ENCODE measurements at places on chromosomes 2 and 18.

GRCh38 chr2:79530443-79530842 lies 17.6 kb downstream of the CTNNA2 start:
- H3K4me3 ChIP-seq = no peak overlapping the region
- no peaks in the 10 kb centered on the region for H3K4me1 ChIP-seq
- no peaks in the 10 kb centered on the region for H3K36me3 ChIP-seq
- H3K27me3 ChIP-seq = no peaks in the 10 kb centered on the region
- H3K27ac ChIP-seq = no peak overlapping the region
- DNase-seq = no peak

DNA sequence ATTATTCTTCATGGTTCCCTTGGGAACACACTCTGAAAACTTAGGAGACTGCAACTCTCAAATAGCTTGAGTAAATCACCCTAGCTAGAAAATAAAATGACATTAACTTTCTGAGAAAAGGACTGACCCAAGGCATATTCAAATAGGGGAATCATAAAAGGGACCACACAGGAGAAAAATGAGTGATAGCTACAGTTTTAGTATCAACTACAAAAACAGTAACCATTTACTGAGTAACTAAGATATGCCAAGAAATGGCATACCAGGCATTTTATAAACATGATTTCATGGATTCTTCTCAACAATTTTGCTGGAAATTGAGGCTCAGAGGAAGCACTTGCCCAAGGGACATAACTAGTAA lies 84.5 kb downstream of the AFF3 start:
- no peak overlapping the region for H3K4me3 ChIP-seq
- H3K27me3 ChIP-seq = no peaks in the 10 kb centered on the region
- H3K36me3 ChIP-seq = no peaks in the 10 kb centered on the region
- no peak for DNase-seq
- H3K27ac ChIP-seq = no peak overlapping the region

DNA sequence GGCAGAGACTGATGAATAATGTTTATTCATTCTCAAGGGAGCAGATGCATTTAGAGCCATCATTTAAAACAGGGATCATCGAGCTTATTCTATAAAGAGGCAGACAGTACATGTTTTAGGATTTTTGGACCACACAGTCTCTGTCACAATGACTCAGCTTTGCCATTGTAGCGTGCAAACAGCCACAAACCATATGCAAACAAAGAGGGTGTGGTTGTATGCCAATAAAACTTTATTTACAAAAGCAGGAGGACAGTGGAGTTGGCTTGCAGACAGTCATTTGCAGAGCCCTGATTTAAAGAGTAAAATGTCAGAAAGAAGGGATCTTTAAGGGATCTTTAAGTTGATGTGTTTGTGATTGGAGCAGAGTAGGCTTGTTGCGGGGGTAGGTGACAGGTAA lies 51.5 kb downstream of the SMIM21 start:
- DNase-seq = no peak
- no peak overlapping the region for H3K27ac ChIP-seq
- no peaks in the 10 kb centered on the region for H3K4me1 ChIP-seq
- no peak overlapping the region for H3K4me3 ChIP-seq
- H3K36me3 ChIP-seq = no peaks in the 10 kb centered on the region

DNA sequence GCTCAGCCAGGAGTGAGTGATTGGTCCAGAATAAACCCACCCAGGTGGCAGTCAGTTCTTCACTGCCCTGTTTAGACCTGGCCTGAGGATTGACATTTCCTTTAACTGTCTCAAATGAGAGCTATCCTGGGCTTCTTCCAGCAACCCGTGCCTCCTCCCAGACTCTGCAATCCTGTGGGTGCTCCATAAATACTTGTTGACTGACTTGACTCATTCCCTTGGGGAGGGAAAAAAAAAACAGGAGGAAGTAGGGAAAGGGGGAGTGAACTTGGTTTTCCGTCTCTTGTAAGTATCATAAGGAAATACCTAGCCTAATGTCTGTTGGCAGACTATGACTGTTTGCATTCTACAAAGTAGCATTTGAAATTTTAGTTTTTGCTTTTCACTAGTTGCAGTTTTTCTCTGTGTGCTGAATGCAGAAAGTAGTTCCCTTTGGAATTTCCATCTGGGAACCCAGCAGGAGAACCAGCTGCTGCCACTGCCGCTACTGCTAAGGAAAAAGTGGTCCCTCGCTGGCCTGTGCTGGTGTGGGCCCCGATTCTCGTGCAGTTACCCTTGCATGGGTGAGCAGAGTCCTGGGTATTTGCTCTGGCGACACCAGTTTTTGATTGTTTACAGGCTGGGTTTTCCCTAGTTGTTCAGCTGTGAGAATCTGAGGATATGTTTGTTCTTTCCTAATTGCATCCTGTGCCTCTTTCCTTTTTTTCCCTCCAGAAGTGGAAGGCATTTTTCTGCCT lies 78.8 kb downstream of the TGOLN2 start:
- no peaks in the 10 kb centered on the region for H3K27me3 ChIP-seq
- H3K27ac ChIP-seq = peak overlapping the region; percentile 82
- no peak for DNase-seq
- no peaks in the 10 kb centered on the region for H3K36me3 ChIP-seq

DNA sequence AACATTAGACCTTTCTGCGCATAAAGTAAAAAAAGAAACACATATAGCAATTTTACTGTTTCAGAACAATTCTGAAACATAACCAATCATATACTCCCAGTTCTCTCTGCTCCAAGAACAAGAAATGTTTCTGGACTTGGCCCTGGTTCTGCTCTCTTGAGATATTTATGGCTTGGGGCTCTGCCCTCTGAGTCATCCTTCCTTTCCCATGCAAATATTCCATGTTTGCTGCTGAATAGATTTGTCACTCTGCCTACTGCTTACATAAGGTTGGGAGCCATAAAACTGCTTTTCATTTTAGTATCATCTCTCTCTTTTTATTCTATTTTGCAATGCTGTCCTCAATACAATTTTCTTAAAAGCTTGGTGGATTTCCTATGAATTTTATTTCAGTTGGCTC lies 499.6 kb upstream of the ACVR2A start:
- H3K27me3 ChIP-seq = no peaks in the 10 kb centered on the region
- no peaks in the 10 kb centered on the region for H3K4me1 ChIP-seq
- no peak overlapping the region for H3K4me3 ChIP-seq
- no peaks in the 10 kb centered on the region for H3K36me3 ChIP-seq

DNA sequence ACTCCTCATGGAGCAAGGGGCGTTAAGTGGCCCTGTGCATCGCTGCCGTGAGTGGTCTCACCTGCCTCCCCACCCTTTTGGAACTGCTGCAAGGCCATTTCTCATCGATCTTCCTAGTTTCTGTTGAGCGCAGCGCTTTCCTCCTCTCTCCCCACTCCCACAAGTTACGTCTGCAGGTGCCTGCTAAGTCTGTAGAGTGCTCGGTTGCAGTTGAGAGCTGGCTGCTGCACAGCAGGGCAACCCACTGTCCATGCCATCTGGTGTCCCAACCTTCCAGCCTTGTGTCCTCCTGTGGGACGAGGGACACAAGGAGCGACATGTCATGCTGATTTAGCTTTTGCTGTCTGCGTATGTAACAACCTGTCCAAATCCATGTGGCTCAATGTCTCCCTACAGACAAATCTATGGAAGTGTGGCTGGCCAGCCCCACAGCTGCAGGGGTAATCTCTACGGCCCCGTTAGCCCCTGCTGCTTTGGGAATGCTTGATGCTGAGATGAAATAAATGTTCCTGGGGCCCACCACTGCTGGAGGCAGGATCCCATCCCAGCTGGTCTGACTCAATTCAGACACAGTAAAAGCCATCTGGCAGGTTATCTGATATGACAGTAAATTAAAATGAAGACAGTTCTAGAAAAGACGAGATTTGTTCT lies 68.1 kb upstream of the TCF7L1 start:
- no peak overlapping the region for H3K27ac ChIP-seq
- no peak overlapping the region for H3K4me3 ChIP-seq
- no peaks in the 10 kb centered on the region for H3K27me3 ChIP-seq

DNA sequence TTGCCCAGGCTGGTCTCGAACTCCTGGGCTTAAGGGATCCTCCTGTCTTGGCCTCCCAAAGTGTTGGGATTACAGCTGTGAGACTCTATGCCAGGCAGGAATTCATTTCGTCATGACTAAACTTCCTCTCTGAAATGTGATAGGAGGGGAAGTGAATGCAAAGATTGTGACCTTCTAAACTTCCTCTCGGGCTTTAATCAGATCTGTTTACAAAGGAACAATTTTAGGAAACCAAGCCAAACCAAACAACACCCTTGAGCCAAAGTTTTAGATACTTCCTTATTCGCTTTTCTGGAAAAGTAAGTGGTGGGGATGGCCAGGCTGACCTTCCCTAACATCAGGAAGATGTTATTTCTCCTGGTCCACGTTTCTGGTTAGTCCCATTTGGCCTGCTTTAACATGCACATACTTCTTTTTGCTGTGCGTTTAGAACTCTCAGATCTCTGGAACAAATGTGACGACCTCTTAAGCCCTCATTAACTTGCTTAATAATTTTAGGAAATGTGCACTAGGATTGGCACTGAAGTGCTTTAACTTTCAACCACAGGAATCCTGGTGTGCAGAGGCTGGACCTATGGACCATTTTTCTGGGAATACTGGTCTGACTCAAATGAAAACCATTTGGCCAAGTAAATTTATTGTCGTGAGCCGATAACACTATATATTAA lies 33.2 kb upstream of the YES1 start:
- DNase-seq = no peak
- no peaks in the 10 kb centered on the region for H3K4me1 ChIP-seq
- H3K27me3 ChIP-seq = no peaks in the 10 kb centered on the region
- H3K27ac ChIP-seq = no peak overlapping the region
- H3K4me3 ChIP-seq = no peak overlapping the region

GRCh38 chr2:134253117-134253704 lies 661 bp upstream of the MGAT5 start:
- no peak overlapping the region for H3K27ac ChIP-seq
- H3K4me1 ChIP-seq = no peaks in the 10 kb centered on the region
- peaks cover 4% of the 10 kb centered on the region for H3K36me3 ChIP-seq
- no peak overlapping the region for H3K4me3 ChIP-seq

GRCh38 chr2:43851011-43851980 lies 12.5 kb downstream of the ABCG8 start:
- no peaks in the 10 kb centered on the region for H3K36me3 ChIP-seq
- H3K27me3 ChIP-seq = no peaks in the 10 kb centered on the region
- peaks cover 3% of the 10 kb centered on the region for H3K4me1 ChIP-seq
- DNase-seq = no peak
- H3K4me3 ChIP-seq = no peak overlapping the region

DNA sequence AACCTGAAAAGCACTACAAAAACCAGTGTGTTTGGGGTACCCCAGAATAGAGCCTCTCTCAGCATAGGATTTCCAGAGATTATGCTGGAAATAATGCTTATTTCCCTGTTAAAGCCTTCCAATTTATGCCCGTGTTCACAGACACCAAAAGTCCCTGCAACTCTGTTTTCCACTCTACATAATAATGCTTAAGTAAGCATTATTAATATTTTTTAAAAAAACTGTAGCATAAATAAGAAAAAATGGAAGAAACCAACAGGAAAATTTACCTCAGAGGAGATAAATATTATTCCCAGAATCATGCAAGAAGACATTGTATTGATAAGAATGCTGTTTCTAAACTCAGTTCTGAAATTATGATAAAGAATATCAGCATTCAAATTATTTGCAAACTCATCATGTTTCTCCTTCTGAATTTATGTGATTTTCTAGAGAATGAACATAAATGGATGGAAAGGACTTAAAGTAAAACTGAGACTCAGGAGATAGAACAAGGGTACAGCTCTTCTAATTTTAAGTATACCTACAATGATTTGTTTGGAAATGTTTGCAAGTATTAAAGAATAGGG lies 241.7 kb downstream of the LRP1B start:
- no peak overlapping the region for H3K4me3 ChIP-seq
- H3K36me3 ChIP-seq = no peaks in the 10 kb centered on the region
- DNase-seq = no peak
- H3K4me1 ChIP-seq = no peaks in the 10 kb centered on the region

GRCh38 chr2:154995361-154995760 lies 296.9 kb downstream of the KCNJ3 start:
- no peaks in the 10 kb centered on the region for H3K27me3 ChIP-seq
- no peaks in the 10 kb centered on the region for H3K36me3 ChIP-seq
- DNase-seq = no peak

- H3K36me3 ChIP-seq = peaks cover 8% of the 10 kb centered on the region
- no peak overlapping the region for H3K27ac ChIP-seq
- DNase-seq = no peak
- no peak overlapping the region for H3K4me3 ChIP-seq
These were observed 32.3 kb downstream of the DNMT3A start for GRCh38 chr2:25309402-25309801.

- no peaks in the 10 kb centered on the region for H3K36me3 ChIP-seq
- H3K27ac ChIP-seq = no peak overlapping the region
- no peak overlapping the region for H3K4me3 ChIP-seq
- H3K4me1 ChIP-seq = no peaks in the 10 kb centered on the region
These were observed 84.0 kb downstream of the SEPTIN10 start for GRCh38 chr2:109529532-109530449.

DNA sequence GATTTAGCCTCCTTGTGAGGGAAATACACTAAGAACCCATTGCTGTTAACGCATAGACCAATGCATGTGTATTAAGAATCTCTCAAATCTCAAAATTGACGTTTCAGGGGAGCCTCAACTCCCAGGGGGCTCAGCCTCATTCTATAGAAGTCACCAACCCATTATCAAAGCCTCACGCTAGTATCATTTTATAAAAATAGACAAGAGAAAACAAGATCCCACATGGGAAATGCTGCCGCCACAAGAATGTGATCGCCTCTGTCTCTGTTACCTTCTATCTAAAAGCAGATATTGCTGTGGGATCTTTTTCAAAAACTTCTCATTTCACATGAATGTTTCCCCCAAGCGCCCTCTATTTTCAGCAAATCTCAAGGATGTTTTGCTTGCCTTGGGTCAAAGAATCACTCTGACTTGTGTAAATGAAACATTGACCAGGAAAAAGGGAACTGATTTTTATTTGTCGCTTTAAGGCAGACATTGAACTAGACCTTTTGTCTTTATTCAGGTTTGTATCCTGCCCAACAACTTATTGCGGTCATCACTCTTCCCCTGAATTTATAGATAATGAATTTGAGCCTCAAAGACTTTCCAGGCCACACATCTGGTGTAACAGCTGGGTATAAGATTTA lies 679.0 kb upstream of the ID2 start:
- H3K4me3 ChIP-seq = no peak overlapping the region
- H3K27me3 ChIP-seq = no peaks in the 10 kb centered on the region
- H3K27ac ChIP-seq = peak overlapping the region; percentile 88

DNA sequence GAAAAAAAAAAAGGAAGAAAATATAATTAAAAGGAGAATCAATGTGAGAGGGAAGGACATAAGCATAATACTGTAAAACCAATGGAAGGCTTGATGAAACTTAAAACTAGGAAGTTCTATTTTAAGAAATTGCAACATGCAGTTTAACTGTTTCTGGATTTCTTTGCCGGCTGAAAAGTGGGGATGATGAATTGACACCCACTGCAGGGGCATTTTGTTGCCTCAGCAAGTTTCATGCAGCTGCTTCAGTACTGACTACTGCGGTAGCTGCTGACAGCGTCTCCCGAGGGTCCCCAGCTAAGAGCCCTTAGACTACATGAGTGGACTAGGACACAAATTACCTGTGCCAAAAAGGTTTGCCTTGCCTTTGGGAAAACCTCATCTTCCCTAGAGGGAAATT lies 69.2 kb downstream of the B3GNT2 start:
- no peak overlapping the region for H3K4me3 ChIP-seq
- no peak overlapping the region for H3K27ac ChIP-seq
- no peaks in the 10 kb centered on the region for H3K4me1 ChIP-seq
- H3K27me3 ChIP-seq = no peaks in the 10 kb centered on the region
- DNase-seq = no peak
